ENCODE measurements at places on chromosomes 5 and 9. TPM values are rescaled to one million over a fixed set of nuclear protein-coding genes. Genes with fewer than 3 reads are reported as not detected.

The LCN15 gene
- not detected for total RNA-seq

The CD74 gene
- total RNA-seq, result 484 TPM

The FRMPD1 gene
- total RNA-seq, result under 0.01 TPM

The NUTM2G gene
- not detected for total RNA-seq

The PCDHGC3 gene
- 35.8 TPM for total RNA-seq

The C9orf153 gene
- 0.92 TPM for total RNA-seq

The VLDLR gene
- total RNA-seq, result 110 TPM

The LCP2 gene
- 69.4 TPM for total RNA-seq

The SLC22A4 gene
- total RNA-seq, result 0.37 TPM

The FCN1 gene
- 2.8 TPM for total RNA-seq
